ENCODE measurements at places on chromosomes 16 and 17.

DNA sequence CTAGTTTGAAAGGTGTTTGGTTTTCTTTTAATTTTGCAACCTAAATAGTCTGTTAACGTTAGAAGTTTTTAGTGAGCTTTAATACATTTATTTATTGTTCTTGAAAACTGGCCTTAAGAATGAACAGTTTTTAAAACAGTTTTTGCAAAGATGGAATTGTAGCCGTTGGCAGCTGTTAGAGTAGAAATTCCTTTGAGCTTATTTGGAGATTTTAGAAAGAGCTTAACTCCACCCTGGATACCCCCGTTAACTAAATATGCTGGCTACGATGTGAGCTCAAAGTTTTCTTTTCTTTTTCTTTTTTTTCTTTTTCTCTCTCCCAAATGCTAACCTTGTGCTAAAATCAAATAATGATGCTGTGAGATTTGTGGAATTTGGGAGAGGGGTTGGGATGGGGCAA lies 75.2 kb downstream of the COX10 start:
- DNase-seq = peak; percentile 20

- DNase-seq = no peak
Observed at GRCh38 chr17:32835291-32835761, 41.6 kb downstream of the MYO1D start.

- DNase-seq = peak; percentile 74
Observed at GRCh38 chr17:55458978-55459377, 37.3 kb upstream of the MMD start.

DNA sequence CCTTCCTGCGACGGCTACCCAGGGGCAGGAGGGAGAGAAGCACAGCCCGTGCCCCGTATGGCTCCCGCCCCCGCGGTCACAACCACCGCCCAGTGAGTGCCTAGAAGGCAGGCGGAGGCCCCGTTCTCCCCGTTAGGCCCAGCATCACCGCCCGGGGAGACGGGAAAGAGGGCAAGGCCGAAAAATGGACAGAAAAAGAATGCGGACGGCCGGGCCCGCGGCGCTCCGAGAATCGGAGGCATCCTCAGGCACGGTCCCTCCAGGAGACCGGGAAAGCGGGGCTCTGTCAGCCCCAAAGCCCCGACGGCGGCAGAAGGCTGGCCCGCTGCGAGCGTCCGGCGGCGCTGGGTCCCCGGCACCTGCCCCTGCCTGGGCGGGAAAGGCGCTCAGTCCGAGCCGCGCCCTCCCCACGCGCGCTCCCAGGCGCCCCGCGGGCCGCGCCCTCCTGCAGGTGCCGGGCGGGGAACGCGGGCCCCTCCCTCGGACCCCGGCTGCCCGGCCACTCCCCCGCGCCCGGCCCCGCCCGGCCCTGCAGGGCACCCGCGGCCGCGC lies 407 bp downstream of the MCRIP1 start:
- DNase-seq = no peak

DNA sequence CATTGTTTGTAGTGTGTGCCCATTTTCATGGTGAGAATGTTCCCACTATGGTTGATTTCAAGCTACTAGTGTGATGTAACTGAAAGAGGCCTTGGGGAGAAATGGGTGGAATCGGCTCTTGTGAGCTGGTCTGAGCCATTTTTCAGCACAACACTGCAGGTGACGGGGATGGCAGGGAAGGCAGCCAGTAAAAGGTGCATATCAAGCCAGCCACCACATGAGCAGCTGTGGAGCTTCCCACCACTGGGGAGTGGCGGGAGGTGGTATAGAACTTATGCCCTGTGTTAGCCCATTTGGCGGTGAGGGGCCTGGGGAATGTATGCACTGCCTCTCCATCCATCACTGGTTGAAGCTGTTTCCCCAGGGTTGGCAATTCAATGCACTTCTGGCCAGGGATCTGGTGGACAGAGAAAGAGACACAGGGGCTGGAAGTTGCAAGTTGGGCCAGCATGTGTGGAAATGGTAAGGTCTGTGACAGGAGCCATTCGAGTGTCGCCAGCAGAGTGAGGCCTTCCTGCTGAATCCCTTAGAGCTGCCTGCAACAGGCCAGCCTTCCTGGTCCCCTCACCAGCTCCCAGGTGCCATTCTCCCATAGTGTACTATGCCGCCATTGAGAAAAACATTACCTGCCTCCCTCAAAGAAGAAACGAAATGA lies 31.7 kb upstream of the BRD7 start:
- no peak for DNase-seq

DNA sequence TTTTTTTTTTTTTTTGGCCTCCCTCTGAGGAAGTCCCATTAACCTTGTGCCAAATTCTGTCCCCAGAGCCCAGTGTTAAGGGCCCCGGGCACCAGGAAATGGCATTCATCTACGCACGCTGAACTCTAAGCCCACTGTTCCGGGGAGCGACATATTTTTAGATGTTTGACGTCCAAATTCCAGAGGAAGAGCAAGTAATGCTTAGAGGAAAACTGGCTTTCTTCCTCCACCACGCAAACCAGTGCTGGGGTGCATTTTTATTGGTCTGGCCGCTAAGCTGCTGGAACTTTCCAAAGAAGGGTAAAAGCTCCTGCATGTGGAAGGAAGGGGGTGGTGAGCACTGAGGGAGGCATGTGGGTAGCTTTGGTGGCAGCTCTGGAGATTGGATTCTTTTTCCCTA lies 8.3 kb downstream of the WFDC1 start:
- peak; percentile 82 for DNase-seq

DNA sequence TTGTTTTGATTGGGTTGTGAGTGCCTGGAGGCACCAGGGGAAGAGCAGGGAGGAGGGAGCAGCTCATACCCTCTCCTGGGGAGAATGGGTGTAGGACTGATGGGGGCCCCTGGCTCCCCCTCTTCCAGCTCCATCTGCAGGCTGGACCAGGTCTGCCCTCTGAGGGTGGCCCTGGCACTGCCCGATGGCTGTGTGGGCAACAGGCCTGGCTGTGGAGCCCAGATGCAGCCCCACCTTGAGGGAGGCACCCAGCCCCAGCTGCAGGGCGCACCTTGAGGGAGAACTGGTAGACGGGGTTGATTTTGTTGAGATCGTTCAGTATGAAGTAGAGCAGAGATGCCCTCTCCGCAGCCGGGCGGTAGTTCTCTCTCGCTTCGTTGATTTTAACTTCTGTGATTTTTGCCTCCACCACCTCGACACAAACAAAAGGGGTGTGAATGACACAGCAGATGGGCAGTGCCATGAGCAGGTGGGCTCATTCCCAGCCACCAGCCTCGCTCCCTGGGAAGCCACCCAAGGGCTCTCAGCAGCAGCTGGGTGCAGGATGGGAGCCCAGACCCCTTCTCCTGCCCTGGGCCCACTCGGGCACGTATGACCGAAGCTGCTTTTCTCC lies 71.6 kb downstream of the PGS1 start:
- DNase-seq = no peak

DNA sequence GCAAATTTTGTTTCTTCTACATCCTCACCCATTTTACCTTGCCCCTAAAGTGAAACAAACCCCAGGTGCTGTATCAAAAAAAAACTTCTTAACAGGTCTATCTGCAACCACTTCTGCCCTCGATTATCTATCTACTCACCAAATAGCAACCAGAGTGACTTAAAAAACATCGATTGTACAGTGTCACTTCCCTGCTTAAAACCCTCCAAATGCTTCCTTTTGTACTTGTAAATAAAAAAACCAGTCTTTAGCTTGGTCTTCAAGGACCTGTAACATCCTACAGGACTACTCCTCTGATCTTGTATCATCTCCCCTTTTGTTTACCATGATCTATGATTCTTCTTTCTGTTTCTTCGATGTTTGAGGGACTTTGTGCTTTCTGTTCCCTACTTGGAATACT lies 82.7 kb upstream of the CORO6 start:
- DNase-seq = no peak

DNA sequence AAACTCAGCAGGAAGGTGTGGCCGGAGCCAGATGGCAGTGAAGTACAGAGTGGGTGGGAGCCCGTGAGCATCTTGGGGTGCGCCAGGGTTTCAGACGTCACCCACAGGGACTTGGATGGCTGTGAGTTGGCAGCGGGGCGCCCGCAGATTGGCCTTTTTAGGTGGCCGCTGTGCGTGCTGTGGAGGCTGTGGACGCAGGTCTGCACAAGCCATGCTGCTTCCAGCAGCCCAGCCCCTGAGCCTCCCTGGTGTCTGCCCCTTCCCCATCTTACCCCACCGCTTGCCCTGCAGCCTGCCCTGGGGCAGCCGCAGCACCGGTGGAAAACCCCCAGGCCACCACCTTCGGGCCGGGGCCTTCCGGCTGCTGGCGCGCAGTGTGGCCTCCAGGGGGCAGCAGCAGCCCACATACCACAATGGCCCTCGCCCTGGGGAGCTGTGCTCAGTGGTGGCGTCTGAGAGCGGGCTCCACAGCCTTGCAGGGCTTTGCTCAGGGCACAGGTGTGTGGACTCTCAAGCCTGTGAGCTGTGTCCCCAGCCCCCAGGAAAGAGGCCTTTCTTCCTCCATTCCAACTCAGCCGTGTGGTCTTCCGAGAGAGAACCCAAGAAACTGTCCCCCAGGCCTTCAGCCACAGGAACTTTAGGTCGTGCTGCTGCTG lies 11.8 kb downstream of the ENDOV start:
- DNase-seq = peak; percentile 45

- no peak for DNase-seq
Observed at GRCh38 chr16:47392081-47392480, 68.8 kb downstream of the ITFG1 start.

GRCh38 chr16:79430191-79430678 lies 170.3 kb downstream of the MAF start:
- no peak for DNase-seq

DNA sequence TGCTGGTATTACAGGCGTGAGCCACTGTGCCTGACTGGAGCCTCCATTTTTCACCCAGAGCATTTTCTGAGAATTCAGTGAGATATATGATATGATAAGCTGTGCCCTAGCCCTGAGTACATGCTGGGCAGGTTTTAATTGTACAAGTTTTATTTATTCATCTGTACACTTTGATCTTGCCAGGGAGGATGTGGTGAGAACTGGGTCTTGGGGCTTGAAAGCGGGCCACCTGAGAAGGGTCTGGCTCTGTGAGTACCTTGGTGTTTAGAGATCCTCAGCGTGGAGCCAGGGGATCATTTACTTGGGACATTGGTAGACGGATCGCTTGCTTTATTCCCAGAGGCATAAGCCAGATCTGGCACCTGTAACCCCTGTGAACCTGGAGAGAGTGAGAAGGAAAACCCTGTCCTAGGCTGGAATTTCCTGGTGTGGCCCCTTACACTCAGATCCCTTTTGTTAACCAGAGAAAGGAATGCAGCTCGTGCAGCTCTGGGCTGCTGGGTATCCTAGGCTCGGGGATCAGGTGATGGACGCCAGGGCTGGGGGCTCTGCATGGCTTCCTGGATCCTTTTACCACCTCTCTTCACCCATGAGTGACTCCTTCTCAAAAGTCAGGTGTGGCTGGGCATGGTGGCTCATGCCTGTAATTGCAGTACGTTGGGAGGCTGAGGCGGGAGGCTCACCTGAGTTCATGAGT lies 91.9 kb downstream of the ABCC1 start:
- no peak for DNase-seq

GRCh38 chr17:83193336-83194185 lies 114.2 kb downstream of the METRNL start:
- no peak for DNase-seq

DNA sequence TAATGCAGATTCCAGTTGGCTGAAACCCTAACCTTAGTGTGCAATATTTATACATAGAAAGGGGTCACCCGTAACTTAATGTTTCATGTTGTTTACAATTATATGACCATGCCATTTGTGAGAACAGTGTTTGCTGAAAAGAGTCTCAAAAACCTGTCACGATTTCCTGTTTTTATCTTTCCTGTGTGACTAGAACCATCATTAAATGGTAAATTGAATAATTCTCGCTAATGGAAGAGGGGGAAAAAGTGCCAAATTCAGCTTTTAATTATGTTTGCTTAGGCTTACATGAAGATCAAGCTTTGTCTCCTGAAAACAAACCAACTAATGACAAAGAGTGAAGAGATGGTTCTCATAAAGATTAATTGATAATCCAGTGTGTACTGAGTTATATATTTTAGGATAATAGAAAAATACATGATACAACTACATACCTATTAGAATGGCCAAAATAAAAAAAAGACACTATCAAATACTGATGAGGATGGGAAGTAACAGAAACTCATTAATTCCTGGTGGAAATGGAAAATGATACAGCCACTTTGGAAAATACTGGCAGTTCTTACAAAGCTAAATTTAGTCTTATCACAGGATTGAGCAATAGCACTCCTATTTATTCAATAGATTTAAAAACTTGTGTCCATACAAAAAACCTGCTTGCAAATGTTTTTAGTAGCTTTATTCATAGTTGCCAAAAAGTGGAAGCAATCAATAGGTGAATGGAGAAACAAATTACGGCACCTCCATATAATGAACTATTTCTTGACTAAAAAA lies 141.7 kb downstream of the CDK5R1 start:
- DNase-seq = no peak

GRCh38 chr17:18990331-18990730 lies 14.2 kb downstream of the FAM83G start:
- DNase-seq = no peak

GRCh38 chr16:61798741-61799140 lies 237.5 kb downstream of the CDH8 start:
- peak; percentile 20 for DNase-seq

GRCh38 chr16:29158785-29159184 lies 173.9 kb downstream of the LAT start:
- DNase-seq = no peak
